ENCODE measurements at places on chromosomes 6 and 20.

DNA sequence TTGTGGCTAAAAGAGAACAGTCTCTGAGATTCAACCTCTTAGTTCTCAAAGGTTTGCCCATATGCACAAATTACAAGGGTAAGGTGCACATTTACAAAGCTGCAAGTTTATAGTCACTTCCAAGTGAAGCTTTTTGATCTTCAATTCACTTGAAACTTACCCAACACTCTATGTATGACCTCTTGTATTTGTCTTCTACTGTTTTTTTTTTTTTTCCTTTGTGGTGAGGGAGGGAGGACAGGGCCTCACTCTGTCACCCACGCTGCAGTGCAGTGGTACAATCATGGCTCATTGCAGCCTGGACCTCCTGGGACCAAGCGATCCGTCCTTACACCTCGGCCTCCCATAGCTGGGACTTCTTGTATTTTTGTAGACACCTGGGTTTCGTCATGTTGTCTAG is 4.5 kb upstream of the FOXO3 start:
- DNase-seq, result no peak

DNA sequence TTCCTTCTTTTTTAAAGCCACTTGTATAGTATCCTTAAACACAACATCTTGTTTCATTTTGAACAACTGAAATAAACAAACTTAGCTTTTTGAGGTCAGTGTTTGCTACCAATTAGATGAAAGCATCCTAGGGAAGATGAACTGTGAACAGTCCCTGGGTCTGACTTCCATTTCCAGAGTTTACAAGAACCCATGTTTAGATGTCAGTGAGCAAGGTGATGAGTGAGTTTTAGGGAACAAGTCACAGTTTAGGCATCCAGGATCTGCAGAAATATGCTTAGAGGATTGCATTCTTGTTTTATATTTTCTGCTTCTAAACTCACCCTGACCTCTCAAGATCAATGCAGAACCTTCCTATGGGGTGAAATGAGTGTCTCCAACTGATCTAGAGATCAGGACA is 3.0 kb downstream of the ZC2HC1B start:
- DNase-seq, result no peak

GRCh38 chr6:51616243-51616642 is 471.2 kb downstream of the PKHD1 start:
- DNase-seq, result no peak

DNA sequence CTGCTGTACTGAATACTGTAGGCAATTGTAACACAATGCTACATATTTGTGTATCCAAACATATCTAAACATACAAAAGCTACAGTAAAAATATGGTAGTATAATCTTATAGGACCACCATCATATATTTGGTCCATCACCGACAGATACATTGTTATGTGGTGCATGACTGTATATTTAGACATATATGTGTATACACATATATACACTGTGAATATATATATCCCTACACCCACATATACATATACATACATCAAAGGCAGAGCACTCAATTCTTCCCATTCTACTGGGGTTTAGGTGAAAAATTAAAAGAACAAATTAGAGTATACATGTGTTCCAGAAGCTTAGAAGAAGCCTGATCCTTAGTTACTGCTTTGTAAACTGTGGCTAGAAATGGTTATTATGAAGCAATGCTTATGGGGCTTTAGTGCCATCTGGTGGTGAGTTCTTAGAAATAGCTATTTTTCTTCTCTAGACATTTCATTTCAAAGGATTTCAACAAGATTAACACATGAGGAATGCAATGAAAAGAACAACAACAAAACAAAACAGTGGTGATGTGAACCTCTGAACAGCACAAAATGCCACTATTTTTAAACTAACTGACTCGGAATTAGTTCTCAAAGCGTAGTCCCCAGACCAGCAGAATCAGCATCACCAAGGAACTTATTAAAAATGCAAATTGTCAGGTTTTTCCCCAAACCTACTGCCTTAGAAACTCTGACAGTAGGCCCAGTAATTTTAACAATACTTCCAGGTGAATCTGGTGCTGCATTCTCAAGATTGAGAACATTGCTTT is 38.0 kb downstream of the PKHD1 start:
- DNase-seq, result peak; percentile 18

DNA sequence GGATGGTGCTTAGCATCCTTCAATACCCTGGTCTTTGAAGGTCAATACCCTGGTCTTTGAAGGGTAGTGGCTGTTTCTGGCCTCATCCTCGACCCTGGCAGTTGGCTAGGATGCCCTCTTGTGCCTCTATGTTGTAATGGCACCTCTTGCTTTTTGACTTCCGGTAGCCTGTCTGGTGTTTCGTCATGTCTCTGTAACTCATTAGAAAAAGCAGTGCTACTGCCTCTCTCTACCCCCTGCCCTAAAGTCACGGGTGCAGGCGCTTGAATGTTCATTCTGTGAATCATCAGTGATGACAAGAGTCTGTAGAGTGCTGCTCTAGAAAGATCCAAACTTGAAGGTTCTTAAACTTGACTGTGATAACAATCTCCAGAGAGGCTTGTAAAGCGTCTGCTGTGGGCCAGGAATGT is 28.3 kb downstream of the RSPO4 start:
- peak; percentile 19 for DNase-seq

DNA sequence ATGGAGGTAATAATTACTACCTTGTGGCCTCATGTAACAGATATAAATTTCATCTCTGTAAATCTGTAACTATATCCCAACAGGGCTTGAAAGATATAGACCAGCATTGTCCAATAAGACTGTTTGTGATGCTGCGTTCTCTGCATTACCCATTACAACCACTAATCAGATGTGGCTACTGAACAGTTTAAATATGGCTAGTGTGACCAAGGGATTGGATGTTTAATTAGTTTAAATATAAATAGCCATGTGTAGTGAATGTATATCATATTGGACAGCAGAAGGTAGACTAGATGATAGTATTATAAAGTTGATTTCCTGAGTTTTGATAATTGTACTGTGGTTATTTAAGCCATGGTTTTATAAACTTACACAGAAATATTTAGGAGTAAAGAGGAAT is 27.8 kb upstream of the JAG1 start:
- DNase-seq, result no peak

GRCh38 chr6:156720691-156721685 is 56.2 kb upstream of the ARID1B start:
- DNase-seq, result no peak

DNA sequence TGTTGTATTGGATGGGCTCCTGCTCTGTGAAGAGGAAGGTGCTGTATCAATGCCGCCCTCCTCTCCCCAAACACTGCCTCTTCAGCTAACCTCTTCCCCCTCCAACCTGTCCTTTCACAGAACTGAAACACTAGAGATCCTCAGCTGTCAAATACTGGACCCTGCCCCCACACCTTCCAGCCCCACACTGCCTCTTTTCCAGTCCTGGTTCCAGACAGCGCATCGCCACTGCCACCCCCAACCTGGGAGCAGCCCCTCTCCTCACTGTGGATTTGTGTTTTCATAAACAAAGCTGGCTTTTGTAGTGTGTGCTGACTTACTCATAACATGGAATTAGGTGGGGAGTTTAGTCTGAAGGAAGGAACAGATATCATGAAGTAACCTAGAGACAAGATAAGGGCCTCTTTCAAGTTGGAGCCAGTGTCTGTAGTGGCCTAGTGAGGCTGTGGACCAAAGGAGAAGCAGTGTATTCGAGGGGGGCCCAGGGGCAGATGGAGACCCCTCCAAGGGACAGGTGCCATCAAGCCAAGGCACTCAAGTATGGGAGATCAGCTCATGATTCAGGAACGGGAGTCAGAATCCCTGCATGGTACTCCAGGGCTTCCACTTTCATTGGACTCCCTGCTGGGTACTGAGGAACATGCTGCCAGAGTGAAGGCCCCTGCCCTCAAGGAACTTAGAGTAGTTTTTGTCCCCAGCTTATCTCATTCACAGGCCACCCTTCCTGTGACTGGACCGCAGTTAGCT is 2.1 kb downstream of the SCUBE3 start:
- DNase-seq, result no peak

- DNase-seq, result no peak
Observed at GRCh38 chr6:108847738-108848115, 495 bp upstream of the ARMC2 start.

DNA sequence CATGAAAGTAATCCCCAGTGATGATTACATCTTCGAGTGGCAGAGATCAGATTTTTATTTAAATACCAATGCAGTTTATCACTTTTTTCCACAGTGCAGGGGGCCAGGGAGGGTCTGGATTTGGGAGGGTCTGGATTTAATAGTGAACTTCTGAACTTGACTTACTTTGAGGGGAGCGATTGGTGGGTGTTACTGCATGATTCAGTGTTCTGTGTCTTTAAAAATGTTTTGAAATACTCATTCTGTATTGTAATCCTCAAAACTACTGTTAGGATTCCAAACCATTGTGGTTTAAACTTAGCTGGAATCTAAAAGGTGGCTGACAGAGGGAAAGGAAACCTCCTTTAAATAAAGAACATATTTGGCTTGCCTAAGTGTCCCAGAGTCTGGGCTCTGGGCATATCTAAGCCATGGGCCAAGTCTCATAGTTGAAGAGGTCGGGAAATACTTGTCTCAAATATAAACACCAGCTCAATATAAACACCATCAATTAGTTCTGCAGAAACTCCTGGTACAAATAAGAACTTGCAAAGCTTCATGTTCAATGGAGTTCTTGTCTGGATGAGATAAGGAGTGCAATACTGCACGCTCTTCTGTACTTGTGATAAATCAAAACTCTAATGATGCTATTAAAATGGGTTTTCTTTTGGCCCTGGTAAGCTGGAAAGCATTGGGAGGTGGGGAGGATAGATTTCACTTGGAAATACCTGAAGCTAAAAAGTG is 14.4 kb downstream of the JARID2 start:
- no peak for DNase-seq

- DNase-seq, result no peak
Observed at GRCh38 chr6:57313711-57314471, 3.5 kb upstream of the PRIM2 start.

- DNase-seq, result no peak
Observed at GRCh38 chr20:45835825-45836224, 2.2 kb downstream of the SNX21 start.

DNA sequence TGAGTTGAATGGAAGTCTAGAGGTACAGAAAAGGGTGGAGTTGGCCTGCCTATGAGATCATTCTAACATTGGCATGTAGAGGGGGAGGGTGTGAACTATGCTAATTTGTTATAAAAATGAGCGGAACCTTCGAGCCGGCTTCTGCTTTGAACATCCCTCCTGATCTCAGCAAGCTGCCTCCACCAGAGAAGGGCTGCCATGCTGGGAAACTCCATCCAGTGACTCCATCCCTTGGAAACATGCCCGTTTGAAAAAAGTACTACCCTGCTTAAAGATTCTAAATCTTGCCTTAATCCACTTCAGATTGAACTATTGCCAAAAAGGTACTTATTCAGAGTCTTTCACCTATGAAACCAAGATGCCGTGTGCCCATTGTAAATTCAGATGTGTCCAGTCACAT is 43.6 kb upstream of the TMEM170B start:
- no peak for DNase-seq

- DNase-seq, result peak; percentile 3
Observed at GRCh38 chr20:4130404-4131189, 115.2 kb upstream of the RNF24 start.

- no peak for DNase-seq
Observed at GRCh38 chr6:388202-388903, 3.2 kb upstream of the IRF4 start.

DNA sequence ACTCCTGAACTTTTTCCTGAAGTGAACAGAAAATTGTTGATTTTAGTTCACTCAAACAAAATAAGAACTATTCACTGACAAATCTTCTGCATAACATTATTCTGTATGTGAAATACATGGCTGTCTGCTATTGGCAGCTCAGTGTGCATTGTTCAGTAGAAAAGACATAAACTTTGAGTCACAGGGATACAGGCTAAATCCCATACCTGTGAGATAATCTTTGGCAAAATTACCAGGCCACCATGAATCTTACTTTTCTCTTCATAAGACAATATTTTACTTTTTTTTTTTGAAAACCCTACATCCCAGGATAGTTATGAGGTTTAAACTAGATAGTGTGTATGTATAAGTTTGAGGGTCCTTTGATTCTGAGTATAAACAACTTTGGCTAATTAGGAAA is 224.8 kb downstream of the GRM1 start:
- no peak for DNase-seq

DNA sequence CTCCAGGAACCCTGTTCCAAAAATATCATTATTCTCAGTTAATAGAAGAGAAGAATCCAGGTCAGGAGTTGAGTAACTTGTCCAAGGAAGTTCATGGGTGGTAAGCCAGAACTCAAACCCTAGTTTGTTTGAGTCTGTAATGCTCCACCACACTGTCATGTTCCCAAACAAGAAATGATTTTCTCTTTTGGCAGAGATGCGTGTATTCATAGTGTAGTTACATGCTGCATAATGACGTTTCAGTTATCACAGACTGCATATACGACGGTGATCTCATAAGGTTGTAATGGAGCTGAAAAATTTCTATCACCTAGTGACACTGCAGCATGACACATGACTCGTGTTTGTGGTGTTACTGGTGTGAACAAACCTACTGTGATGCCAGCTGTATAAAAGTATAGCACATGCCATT is 102.6 kb downstream of the TULP4 start:
- no peak for DNase-seq

- peak; percentile 18 for DNase-seq
Observed at GRCh38 chr6:149862922-149863697, 1.0 kb downstream of the LRP11 start.

- DNase-seq, result no peak
Observed at GRCh38 chr6:34229877-34230276, 6.8 kb upstream of the HMGA1 start.

DNA sequence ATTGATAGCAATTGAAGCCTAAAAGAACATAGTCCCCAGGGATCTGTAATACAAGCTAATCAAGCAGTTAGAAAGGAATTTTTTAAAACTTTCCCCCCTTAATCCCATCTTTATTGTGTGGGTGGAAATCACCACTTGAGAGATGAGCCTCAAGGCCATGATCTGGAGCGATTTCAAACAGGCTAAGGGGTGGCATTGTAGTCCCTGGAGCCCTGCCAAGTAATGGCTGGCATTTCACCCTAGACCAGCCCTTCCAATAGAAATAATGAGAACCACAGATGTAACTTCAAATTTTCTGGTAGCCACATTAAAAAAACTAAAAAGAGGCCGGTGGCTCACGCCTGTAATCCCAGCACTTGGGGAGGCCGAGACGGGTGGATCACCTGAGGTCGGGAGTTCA is 46.9 kb downstream of the PRDM1 start:
- no peak for DNase-seq

DNA sequence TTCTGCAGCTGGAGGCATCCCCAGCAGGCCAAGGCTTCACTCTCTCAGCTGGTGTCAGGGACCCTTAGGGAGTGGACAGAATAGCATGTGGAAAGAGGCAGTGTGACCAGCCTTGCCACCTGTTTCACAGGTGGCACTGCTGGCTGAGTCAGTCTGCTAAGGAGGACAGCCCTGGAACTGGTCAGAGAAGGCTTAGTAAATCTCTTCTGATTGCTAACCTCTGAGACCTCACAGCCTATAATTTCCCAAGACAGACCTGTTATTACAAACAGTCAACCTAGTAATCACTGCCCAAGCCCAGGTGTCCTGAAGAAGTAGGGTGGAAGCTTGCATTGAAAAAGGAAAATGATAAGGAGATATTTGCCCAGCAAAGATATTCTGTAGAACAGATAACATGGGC is 26.4 kb upstream of the PAQR8 start:
- DNase-seq, result no peak

GRCh38 chr20:2390951-2391675 is 10.4 kb downstream of the TGM6 start:
- no peak for DNase-seq

- no peak for DNase-seq
Observed at GRCh38 chr20:1907586-1907985, 12.4 kb downstream of the SIRPA start.

- DNase-seq, result no peak
Observed at GRCh38 chr20:21229163-21229562, 74.0 kb upstream of the XRN2 start.

Data from KG1 (cell line).